Stimulated activated CD4-positive, alpha-beta T cell treated with anti-CD3 and anti-CD28 coated beads, TNF-alpha, amount 100 ng/mL, for 24 hours (primary cell): ENCODE measurements at places on chromosomes 3 and 15.

GRCh38 chr3:27503526-27503925 lies 19.3 kb upstream of the SLC4A7 start:
- no peak for DNase-seq

DNA sequence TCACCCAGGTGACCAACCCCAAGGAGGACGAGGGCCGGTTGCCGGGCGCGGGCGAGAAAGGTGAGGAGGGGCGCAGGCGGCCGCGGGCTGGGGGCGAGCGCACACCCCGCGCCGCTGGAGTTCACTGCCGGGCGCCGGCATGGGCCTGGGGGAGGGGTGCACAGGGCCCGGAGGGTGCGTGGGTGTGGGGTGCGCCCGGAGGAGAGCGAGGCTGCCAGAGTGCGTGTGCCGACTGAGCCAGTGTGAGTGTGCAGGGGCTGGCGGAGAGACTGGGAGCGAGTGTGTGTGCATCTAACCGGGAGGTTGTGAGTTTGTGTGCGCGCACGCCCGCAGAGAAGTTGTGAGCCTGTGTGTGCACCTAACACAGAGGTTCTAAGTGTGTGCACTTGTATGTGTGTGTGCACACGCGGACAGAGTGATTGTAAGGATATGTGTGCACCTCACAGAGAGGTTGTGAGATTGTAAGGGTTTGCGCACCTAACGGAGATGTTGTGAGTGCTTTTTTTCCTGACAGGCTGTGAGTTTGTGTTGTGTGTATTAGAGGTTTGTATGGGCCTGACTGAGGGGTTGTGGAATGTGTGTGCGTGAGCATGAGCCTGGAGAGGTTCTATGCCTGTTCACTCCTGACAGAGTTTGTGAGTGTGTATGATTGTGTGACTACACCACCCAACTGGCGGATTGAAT lies 681 bp downstream of the CTDSPL start:
- DNase-seq = no peak

- DNase-seq = no peak
Measured at GRCh38 chr15:92934716-92935115, 34.6 kb downstream of the CHD2 start.

DNA sequence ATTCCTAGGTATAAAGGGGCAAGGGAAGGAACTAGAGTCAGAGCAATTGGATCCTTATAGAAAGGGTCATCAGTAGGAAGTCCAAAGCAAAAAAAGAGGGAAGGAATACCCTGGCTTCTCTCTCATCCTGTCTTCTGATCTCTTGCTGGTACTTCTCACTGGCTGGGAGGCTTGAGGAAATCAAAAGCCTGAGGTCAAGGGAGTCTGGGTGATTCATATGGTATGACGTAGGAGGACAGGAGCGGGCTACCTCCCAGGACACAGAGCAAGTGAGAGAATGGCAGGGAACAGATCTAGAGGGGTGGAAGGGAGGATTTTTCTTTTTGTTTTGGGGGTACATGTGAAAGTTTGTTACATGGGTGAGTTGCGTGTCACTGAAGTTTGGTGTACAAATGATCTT lies 76.0 kb downstream of the CFAP20DC start:
- no peak for DNase-seq

DNA sequence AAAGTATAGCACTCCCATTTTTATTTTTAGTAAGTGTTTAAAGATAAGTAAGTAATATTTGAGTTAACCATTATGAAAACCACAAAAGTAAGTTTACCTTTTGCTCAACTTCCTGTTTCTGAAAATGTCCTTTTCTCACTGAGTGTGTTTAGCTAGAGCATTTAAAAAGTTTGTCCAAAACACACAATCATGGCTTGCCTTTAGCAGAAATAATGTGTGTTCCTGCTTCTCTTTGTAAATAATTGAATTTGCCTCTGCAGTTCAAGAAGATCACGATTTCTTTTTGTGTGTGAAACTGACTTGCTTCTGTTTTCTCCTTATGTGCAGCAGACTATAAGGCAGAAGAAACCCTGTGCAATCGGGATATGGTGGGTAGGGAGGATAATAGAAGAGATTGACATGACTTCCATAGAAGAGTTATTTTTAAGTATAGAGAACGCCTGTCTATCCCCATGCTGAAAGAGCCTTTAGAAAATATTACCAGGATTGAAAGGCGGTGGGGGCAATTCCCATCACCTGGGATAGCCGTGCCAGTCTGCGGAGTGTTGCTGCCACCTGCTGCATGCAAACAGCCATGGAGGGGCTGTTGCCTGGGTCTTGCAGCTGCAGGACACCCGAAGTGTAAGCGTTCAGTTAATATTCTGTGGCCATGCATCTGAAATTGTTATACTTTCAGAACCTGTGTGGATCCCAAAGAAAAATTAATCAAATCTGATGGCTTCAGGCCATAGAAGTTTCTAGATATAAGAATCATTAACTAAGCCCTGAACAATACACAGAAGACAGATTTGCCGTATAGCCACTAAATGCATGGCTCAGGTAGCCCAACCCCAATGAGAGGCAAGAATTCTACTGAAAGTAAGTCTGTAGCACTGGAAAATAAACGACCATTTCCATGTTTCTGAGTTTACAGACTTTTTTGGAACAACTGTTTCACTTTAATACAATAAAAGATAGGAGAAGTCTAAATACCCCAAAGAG lies 2.4 kb upstream of the CD96 start:
- DNase-seq = peak; percentile 42

DNA sequence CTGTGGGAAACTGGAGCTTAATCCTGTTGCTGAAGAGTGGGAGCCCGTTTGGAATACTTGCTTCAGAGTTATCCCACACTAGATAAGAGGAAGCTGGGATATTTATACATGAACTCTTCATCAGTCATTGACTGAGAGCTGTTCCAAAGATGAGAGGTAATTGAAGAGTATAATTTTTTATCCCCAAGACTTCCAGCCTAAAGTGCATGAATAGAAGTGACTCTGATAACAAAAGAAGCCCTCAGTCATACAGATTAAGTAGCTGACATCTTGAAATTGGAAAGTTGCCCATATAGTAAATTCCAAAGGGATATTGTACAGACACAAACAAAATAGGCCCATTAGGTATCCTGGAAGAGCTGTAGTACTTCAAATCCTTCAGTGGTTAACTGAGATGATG lies 268.0 kb downstream of the EPHA3 start:
- no peak for DNase-seq

- DNase-seq = no peak
Measured at GRCh38 chr3:157582637-157582973, 79.4 kb upstream of the VEPH1 start.

GRCh38 chr15:81098861-81099651 lies 35.0 kb upstream of the CFAP161 start:
- no peak for DNase-seq
